Right cardiac atrium (tissue), 5 donors: ENCODE measurements at places on chromosomes 5 and 9.

GRCh38 chr9:115393976-115394775, 276.2 kb upstream of the TNC start:
- no peak for DNase-seq

- DNase-seq: no peak
Observed at GRCh38 chr9:72155301-72155700, 6.1 kb downstream of the GDA start.

GRCh38 chr5:179862296-179862695, 3.7 kb upstream of the MRNIP start:
- no peak for DNase-seq

- no peak for DNase-seq
Observed at GRCh38 chr9:123583646-123584045, 227.6 kb downstream of the CRB2 start.

DNA sequence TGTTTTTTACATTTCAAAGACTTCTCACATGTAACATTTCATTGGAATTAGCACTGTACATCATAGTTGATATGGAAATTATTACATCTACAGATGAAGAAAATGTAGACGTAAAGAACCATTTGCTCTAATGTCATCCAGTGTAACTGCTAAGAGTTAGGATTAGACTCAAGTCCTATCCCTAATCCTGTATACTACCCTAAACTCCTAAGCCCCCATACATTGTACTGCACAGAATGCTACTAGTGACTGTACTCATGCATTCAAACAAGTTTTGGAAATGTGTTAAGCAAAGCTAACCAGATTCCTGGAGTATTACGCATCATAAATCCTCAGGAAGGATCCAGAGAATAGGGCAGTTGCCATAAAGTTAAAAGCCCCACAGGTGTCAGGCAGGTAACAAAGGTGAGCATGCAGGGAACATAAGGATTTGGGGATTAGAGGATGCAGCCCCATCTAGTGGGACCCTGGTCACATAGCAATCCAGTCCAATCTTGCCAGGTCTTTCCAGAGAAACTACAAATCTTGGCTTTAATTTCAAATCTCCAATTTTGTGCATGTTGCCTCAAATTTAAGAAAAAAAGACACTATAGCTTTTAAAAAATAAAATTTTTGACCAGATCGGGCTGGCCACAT, 32.0 kb downstream of the HAVCR1 start:
- no peak for DNase-seq

DNA sequence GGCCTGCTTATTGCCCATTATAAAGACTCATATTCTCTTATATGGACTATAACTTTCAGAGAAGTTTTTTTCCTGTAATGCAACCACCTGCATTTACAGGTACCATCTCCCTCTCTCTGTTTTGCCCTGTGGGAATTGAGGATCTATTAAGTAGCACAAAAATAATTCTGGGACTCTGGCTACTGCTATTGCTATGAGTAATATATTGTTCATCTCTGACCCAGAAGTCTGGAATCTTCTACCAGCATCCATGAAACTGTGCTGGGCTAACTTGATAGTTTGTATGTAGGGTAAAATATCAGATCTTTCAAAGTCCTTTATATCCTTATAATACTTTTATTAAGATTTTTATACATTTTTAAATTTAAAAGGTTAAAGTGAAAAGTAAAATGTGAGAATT, 607.2 kb downstream of the EFNA5 start:
- DNase-seq: no peak

- DNase-seq: no peak
Observed at GRCh38 chr9:127976498-127976897, 4.3 kb downstream of the EEIG1 start.
